ENCODE measurements at places on chromosomes 13 and 19.

- DNase-seq = no peak
Observed at GRCh38 chr13:51396352-51396751, 56.5 kb downstream of the INTS6 start.

DNA sequence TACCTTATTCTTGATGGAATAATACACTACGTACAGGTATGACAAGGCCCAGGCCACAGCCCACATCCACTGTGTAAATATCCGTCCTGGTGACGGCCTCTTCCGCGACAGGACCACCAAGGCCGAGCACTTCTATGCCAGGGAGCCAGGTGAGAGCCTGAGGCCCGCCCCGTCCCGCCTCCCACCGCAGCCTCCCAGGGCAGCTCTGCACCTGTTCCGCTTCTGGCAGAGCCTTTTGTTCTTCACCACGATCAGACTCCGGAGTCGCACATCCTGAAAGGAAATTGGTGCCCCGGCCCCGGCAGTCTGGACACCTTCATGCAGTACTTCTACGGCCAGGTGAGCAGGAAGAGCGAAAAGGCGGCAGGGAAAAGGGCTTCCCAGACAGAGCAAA is 10.6 kb upstream of the ZNF358 start:
- no peak for DNase-seq

DNA sequence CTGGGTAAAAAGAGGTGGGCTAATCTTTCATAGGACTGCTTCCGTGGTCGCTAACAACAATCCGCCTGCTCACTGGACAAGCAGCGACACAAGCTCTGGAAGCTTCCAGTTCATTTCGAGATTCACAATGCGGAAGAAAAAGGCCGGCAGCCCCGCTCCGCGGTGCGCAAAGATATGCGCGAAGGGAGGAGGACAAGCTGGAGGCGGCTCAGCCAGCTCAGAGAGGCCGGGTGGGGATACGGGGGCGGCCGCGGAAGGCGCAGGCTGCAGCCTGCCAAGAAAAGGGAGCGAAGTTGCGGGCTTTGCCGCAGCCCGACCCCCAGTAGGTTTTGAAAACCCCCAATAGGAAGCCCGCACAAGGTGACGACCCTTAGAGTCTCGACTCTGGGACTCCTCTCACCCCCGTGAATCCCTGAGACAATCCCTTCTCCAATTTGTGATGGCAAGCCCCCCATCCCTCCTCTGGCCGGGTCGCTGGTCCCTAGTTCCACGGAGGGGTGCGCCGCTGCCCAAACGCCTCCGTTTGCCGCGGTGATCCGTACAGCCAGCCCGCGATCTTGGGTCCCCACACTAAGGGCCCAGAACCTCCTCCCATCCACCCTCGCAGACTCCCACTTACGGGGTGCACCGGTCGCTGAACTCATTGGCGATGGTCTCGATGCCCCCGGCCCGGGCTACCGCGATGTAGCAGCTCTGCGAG is 697 bp downstream of the HSPH1 start:
- DNase-seq = peak; percentile 41

DNA sequence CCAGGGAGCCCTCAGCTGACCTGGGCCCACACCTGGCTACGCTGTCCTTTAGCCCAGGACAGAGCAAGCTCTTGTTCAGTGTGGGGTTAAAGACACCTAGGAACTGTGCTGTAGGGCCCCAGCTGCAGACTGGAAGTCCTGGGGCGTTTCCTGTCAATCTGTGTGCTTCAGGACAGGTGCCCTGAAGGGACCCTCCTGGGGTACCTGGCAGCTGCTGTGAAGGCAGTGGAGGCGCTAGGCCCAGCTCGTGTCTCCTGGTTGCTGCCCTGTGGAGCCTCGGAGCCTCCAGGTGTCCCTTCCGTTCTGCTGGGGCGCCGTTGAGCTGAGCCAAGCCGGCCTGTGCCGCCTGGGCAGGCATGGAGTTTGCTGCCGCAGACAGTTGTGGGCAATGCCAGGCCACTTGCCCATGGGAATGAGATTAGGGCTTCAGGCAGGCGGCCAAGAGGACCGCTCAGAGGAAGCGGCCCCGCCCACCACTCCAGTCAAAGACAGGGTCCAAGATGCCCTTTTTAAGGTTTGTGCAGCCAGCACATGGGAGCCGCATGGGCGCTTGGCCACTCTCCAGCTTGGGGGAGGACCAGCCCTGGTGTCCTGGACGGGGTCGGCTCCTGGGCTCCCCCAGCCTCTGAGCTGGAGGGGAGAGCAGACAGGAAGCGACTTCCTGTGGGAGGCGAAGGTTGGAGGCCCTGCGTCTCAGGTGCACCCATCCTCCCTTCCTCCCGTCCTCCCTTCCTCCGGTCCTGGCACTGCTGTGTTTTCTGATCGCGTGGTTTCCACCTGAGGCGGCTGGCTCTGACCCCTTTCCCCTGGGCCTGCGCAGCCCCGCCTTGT is 4.0 kb downstream of the PTBP1 start:
- no peak for DNase-seq

DNA sequence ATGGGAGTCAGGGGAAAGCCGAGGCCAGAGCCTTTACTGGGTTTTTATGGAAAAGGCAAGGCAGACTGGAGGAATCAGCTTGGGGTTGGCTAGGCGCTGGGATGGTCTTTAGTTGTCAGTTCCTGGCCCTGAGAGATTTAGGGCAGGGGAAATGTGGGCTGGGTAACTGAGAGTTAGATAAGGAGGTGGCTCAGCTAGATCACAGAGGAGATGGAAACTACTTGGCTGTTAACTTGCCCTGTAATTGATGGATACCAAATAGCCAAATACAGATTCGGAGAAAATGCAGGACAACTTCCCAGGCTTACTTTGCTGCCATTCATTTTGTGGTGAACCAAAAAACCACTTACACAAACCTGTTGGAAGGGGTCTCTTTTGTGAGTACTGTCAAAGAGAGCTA is 54.0 kb downstream of the LRCH1 start:
- no peak for DNase-seq

DNA sequence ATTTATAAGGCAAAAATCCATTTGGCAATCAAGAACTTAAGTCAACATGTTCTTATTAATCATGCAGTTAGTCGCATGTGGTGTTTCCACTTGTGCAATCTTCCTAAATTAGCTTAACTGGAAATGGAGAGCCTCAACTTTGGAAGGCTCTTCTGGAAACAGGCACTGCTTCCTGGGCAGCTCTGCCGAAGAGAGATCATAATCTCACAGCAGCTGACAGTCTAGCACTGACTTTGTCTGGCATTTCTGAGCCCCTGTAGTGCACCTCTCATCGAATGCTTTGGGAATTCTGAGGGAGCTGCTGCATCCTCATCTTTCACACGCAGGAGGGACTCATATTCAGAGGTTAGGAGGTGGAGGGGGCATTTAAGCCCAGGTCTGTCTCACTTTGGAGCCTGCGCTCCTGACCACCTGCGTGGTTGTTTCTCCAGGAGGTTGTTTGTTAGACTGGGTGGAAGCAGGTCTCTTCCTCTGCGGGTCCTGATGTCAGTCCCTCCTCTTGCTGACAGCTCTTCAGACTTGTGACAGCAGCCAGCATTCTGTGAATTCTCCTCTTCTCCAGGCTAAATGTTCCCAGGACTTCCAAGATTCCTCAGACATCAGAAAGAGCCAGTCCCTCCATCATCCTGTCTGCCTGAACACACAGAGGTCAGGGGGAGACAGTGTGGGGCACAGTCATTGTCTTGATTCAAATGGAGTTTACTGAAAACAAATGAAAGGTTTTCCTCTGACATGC is 100.4 kb upstream of the GJB6 start:
- DNase-seq = no peak

GRCh38 chr19:11005521-11005920 is 44.7 kb downstream of the SMARCA4 start:
- DNase-seq = no peak

- DNase-seq = no peak
Observed at GRCh38 chr19:31351056-31351854, 2.0 kb upstream of the TSHZ3 start.

GRCh38 chr13:79989217-79989661 is 351.7 kb downstream of the SPRY2 start:
- DNase-seq = no peak

DNA sequence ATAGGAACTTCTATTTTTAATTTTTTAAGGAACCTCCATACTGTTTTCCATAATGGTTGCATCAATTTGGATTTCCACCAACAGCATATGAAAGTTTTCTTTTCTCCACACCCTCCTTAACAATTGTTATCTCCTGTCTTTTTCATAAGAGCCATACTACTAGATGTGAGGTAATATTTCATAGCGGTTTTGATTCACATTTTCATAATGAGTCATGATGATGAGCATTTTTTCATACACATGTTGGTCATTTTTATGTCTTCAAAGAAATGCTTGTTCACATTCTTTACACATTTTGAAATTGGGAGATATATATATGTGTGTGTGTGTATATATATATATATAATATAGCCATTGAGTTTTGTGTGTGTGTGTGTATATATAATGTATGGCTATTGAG is 420.3 kb upstream of the PCDH9 start:
- no peak for DNase-seq

- DNase-seq = no peak
Observed at GRCh38 chr13:52002361-52002760, 8.9 kb downstream of the ATP7B start.

- DNase-seq = no peak
Observed at GRCh38 chr19:55355213-55355821, 798 bp upstream of the COX6B2 start.

- no peak for DNase-seq
Observed at GRCh38 chr19:10142701-10143375, 23.1 kb upstream of the EIF3G start.

- peak; percentile 43 for DNase-seq
Observed at GRCh38 chr19:2015608-2015950, at the start of gene BTBD2. BTBD2 (minus strand) TSS chr19:2015714; CDS start chr19:2015703, 11 bp downstream.

DNA sequence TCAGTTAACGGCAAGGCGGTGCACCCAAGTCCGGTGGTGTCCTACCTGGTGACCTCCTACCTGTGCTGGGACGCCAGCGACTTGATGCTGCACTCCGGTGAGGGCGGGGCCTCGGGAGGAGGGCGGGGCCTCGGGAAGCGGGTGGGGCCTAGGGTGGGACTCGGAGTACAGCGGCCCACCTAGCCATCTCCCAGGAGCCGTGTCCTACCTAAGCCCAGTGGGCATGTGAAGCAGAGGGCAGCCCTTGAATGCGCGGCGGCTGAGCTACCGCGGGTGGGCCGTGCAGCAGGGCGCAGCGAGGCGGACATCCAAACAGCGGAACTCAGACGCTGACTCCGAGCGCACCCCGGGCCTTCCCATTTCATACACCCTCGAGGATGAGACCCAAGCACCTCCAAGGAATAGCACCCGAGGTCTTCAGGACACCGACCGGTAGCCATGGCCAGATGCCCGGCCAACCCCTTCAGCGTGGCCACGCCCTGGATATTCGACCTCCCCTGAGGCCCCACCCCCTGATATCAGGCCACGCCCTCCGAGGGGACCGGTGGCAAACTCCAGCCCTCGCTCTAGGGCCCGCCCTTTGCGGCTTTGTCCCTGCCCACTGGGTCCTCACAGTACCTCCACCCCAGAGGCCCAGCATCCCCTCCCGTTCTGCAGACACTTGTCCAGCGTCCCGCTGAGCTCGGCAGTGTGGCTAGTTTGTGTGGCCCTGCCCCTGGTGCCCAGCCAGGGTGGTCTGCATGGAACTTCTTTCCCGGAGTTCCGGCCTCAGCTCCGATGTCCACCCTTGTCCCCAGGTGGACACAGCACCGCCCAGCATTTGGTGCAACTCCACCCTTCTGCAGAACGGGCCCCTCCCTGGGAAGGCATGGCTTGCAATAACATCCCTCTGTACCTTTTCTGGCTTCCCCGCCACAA is 5.4 kb downstream of the KLK1 start:
- DNase-seq = no peak

GRCh38 chr19:28744943-28745342 is 468.0 kb downstream of the UQCRFS1 start:
- no peak for DNase-seq

- no peak for DNase-seq
Observed at GRCh38 chr13:50080203-50080910, 65.1 kb downstream of the KCNRG start.

DNA sequence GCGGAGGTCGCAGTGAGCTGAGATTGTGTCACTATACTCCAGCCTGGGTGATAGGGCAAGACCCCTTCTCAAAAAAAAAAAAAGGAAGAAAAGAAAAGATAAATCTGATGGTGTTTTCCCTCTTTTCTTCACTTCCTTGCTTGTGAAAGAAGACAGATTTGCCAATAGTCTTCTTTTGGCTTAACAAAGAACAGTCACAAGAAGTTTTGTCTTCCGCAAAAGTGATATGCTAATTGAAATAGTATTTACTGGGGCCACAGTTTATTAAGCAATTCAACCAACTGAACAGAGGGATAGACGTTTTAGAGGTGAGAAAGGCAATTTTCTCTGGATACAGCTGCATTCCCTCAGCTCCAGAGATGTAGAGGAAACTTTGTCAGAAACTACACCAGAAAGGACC is 22.9 kb upstream of the PLAUR start:
- no peak for DNase-seq

DNA sequence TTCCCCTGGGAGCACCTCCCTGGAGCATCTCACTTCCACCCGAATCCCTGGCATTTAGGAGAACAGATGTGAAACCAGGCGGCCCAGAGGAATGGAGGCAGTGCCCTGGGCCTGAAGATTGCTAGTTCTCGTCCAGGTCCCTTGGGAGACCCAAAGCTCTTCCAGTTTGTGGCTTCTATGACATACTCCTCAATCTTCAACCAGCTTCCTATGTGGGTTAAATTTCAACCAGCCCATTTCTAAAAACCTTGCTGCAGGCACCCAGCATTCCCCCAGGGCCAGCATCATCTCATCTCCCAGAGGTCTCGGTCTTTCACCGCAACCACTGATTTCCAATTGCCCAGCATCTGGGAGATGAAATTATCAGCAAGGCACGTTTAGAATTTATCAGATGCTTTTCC is 46.0 kb upstream of the STK24 start:
- no peak for DNase-seq

DNA sequence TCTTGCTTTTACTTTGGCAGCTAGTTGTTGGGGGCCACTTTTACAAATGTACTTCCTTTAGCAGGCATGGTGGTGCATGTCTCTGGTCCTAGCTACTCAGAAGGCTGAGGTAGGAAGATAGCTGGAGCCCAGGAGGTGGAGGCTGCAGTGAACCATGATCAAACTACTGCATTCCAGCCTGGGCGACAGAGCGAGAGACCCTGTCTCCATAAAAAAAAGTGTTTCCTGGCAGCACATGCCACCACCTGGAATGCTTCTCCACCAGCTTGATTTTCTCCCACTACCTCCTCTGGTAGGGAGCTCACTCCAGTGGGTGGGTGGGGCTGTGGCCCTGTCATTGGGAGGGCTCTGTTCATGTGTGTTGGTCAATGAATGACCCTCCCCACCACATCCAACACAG is 12.5 kb downstream of the FZR1 start:
- DNase-seq = no peak

- no peak for DNase-seq
Observed at GRCh38 chr13:74325106-74325505, 190.9 kb upstream of the KLF12 start.
